ENCODE measurements at places on chromosomes 3 and 15. TPM values are rescaled to one million over a fixed set of nuclear protein-coding genes. Genes with fewer than 3 reads are reported as not detected.

DNA sequence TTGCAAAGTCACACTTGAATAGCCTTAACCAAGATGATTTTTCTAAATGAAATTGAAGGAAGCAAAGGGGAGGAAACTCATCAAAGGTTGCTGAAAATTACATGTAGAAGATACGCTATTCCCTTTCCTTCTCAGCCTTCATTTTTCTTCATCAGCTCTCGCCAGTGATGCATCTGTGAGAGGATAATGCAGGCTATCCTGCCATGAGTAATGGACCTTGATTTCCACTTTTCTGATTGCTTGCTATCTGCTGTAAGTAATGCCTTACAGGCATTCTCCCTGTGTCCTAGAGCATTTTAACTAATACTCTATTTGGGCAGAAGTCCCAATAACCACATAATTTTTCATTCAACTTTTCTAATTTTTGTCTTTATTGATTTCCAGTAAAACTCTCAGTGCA is 162.6 kb downstream of the BBX start:
- no peaks in the 10 kb centered on the region for H3K4me1 ChIP-seq
- no peak for DNase-seq
- H3K36me3 ChIP-seq, result no peaks in the 10 kb centered on the region
- no peak overlapping the region for H3K4me3 ChIP-seq

- H3K27me3 ChIP-seq, result no peaks in the 10 kb centered on the region
- H3K27ac ChIP-seq, result no peak overlapping the region
- no peaks in the 10 kb centered on the region for H3K4me1 ChIP-seq
- peak; percentile 53 for DNase-seq
- no peaks in the 10 kb centered on the region for H3K36me3 ChIP-seq
Observed at GRCh38 chr3:42535981-42536784, 33.7 kb downstream of the VIPR1 start.

- H3K4me3 ChIP-seq, result no peak overlapping the region
- peaks cover 30% of the 10 kb centered on the region for H3K4me1 ChIP-seq
- peak; percentile 93 for DNase-seq
- no peaks in the 10 kb centered on the region for H3K36me3 ChIP-seq
Observed at GRCh38 chr3:12155828-12156227, 2.9 kb downstream of the TIMP4 start.

DNA sequence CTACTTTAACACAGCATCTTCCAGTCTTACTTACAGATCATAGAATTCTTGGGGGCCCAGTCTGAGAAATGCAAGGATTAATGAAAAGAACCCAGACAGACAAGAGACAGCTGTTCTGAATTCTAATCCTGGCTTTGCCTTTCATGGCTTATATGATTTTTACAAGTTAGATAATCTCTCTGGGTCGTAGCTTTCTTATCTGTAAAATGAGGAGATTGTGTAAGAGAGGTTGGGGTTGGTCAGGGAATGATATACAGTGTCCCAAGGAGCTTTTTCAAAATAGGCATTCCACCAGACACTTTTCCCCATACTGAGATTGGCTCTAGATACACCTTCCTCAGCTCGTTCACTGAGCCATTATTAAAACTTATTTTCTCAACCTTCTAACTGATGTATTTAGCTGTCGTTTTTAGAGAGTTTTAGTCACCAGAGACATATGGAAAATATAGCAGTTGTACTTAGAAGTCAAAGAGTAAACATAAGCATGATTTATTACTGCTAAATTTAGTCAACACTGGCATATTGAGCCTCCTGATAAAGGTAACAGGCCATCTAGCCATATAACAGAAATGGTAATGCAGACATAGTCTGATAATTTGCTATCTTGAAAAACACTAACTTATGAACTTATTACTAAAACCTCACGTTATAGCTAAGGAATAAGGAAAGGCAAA is 163.0 kb upstream of the MLF1 start:
- H3K27me3 ChIP-seq, result no peaks in the 10 kb centered on the region
- no peak overlapping the region for H3K4me3 ChIP-seq
- H3K36me3 ChIP-seq, result no peaks in the 10 kb centered on the region

- H3K27ac ChIP-seq, result no peak overlapping the region
- DNase-seq, result no peak
- no peaks in the 10 kb centered on the region for H3K36me3 ChIP-seq
- H3K4me3 ChIP-seq, result no peak overlapping the region
- no peaks in the 10 kb centered on the region for H3K27me3 ChIP-seq
- H3K4me1 ChIP-seq, result no peaks in the 10 kb centered on the region
Observed at GRCh38 chr15:66229790-66230465, 23.6 kb downstream of the MEGF11 start.

DNA sequence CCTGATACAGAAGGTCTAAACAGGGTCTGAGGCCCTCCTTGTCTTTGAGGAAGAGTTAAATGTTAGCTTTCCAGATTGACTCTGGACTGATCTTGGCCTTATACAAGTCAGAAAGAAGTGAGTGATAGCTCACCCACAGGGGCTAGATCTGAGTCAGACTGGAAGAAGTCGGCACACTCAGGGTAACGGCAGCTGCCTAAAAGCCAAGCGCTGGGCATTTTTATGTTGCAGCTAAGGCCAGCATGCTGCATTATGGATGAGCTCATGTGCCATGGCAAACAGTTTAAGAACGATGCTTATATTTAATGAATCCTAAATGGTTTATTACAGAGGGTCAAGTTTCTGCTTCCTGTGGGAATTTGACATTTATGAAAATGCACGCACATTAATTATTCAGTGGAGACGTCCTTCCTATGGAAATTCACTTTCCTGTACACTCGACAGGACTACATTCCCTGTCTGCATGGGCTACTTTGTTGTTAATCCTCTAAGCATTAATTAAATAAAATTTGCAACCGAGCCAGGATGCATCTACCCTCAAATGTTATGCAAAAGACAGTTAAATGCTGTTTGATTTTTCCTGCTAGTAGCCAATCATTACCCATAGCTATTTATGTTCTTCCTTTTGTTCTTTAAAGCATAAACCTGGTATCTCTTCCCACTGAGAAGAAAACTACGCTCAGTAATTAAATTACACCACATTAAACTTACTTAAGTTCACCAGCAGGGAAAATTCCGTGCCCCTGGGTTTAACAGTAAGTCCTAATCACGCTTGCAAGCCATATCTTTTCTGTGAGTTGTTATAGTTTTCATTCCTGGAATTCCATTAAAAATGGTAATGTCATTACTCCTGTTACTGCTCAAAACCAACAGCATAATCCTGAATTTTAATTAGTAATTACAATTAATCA is 762.7 kb upstream of the CFAP20DC start:
- H3K36me3 ChIP-seq, result no peaks in the 10 kb centered on the region
- peaks cover 28% of the 10 kb centered on the region for H3K4me1 ChIP-seq
- no peak overlapping the region for H3K4me3 ChIP-seq
- DNase-seq, result no peak

- H3K27ac ChIP-seq, result no peak overlapping the region
- H3K36me3 ChIP-seq, result no peaks in the 10 kb centered on the region
- DNase-seq, result peak; percentile 25
- no peaks in the 10 kb centered on the region for H3K4me1 ChIP-seq
Observed at GRCh38 chr15:70164156-70164900, 66.6 kb upstream of the TLE3 start.

GRCh38 chr15:59200560-59200959 is 6.1 kb upstream of the LDHAL6B start:
- H3K4me1 ChIP-seq, result peaks cover 16% of the 10 kb centered on the region
- H3K27ac ChIP-seq, result peak overlapping the region; percentile 98
- peaks cover 25% of the 10 kb centered on the region for H3K36me3 ChIP-seq
- DNase-seq, result peak; percentile 50

DNA sequence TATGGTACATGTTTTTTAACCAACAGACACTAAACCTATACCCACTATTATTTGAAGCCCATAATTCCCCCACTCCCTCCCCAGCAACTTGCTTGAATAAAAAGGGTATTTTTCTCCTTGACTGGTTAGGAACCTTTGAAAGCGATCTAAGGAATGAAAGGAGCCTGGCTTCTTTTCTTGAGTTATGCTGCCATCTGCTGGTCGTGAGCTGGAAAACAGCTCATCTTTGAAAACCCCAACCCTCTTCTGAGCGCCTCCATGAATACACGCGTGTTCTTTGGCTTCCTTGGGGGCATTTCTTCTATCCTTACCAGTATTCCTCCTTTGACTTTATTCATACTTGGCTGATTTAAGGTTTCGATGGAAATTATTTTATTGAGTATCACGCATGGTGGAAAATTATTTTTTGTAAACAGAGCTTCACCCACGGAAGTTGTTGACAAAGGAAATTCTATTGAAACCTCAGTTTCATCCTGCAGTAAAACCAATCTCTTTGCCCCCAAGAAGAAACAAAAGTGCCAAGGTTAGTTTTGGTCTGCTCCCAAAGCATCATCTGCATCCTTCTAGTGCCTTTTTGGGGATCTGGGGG is 171.6 kb downstream of the SV2B start:
- no peaks in the 10 kb centered on the region for H3K4me1 ChIP-seq
- H3K36me3 ChIP-seq, result no peaks in the 10 kb centered on the region
- peak; percentile 82 for DNase-seq
- H3K27ac ChIP-seq, result no peak overlapping the region
- peaks cover 18% of the 10 kb centered on the region for H3K27me3 ChIP-seq

DNA sequence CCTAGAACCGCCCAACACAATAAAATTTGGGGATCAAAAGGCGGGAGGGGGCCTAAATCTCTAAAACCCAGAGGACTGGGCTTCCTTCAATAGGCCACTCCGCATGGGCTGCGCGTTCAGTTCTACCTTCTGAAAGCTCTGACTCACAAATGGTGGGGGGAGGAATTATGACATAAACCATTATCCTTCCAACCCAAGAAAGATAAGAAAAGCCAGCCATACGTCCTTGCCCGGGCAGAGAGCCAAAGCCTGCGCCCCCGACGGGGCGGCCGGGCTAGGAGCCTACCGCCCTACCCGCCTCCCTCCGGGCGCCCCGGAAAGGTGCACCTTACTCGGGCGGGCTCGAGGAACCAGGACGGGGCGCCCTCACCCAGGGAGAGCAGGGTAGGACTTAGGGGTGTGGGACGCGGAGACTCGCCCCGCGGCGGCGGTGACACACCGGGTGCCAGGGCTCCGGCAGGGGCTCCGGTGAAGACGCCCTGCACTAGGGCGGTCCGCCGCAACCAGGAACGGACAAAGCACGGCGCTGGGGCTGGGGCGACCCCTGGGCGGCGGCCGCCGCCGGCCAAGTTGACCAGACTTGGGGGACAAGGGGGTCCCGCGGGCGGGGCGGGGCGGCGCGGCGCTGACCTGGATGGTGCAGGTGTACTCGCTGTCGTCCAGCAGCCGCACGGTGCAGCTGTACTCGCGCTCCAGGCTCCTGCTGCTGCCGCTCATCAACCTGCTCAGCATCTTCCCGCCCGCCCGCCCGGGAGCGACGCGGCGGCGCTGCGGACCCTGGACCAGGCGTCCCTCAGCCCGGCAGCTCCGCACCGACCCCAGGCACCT is 534 bp downstream of the FRMD5 start:
- H3K27me3 ChIP-seq, result no peaks in the 10 kb centered on the region
- H3K4me3 ChIP-seq, result peak overlapping the region; percentile 81
- no peaks in the 10 kb centered on the region for H3K36me3 ChIP-seq
- H3K27ac ChIP-seq, result peak overlapping the region; percentile 51
- peak; percentile 79 for DNase-seq
- peaks cover 26% of the 10 kb centered on the region for H3K4me1 ChIP-seq

- no peak overlapping the region for H3K4me3 ChIP-seq
- DNase-seq, result peak; percentile 54
- peaks cover 27% of the 10 kb centered on the region for H3K36me3 ChIP-seq
Observed at GRCh38 chr3:195873971-195874370, 34.4 kb downstream of the TNK2 start.

DNA sequence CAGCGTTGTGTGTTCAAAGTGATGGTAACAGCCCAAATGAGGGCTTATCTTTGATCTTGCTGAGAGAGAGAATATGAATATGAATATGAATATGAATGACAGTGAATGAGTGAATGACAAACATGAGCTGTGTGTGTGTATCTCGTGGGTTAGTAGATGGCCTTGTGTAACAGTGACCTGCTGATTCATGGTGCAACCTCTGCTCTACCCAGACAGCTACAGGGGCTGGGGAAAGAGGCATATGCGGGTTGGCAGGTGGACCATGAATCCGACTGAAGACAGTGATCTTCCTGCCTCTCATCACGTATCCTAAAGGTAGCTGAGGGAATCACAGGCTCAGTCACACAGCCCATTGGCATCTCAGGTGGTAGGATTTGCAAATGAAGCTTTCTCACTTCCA is 58.2 kb downstream of the CHDH start:
- H3K4me1 ChIP-seq, result no peaks in the 10 kb centered on the region
- no peak for DNase-seq

- peaks cover 11% of the 10 kb centered on the region for H3K4me1 ChIP-seq
- no peak for DNase-seq
- H3K27ac ChIP-seq, result no peak overlapping the region
- no peaks in the 10 kb centered on the region for H3K36me3 ChIP-seq
- no peaks in the 10 kb centered on the region for H3K27me3 ChIP-seq
- H3K4me3 ChIP-seq, result no peak overlapping the region
Observed at GRCh38 chr15:62505762-62506161, 340.7 kb upstream of the C2CD4B start.

DNA sequence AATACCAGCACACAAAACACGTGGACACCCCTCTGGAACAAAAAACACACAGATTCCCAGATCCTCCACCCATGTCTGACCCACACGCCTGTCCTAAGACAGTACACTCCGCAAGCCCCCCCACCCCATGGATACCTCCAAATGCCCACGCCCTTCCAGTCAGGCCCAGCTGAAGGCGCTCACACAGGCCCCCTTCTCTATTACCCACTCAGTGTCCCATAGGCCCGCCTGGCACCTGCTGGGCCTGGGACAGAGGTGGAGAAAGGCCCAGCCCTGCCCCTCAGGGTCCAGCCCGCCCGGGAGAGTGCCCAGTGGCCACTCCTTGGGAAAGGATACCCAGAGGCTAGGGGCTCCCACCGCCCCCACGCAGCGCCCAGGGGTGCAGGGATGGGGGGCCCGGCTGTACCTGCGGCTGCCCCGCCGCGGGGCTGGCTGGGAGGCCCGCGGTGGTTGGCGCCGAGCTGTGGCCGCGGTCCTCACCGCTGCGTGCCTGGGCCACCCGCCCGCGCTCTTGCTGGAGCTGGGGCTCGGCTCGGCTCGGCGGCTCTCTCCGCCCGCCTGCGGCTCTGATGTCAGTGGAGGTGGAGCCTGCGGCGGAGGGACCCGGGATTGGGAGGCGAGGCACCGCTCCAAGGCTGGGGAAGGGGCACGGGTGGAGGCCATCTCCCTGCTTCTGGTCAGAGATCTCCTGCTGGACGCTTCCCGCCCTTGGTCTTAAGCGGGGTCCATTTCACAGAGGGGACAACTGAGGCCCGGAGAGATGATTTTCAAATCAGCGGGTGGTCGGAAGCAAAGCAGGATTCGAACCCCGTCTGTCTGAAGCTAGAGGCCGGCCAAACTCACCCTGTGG is at the start of gene CAMK1:
CAMK1 (minus strand) TSS at position 522 of the 850 bp plus-strand sequence. CDS start 2,198 bp downstream, outside the sequence.
- no peaks in the 10 kb centered on the region for H3K36me3 ChIP-seq
- peak within 1 kb of the TSS; percentile 80 for H3K4me3 ChIP-seq
- peaks cover 25% of the 10 kb centered on the region for H3K4me1 ChIP-seq

PATL2 gene
- total RNA-seq, result 0.15 TPM

PLAAT1 gene
- total RNA-seq, result not detected

MYO5C gene
- 16.7 TPM for total RNA-seq

PP2D1 gene
- total RNA-seq, result not detected

TMC3 gene
- not detected for total RNA-seq

DNAH12 gene
- not detected for total RNA-seq

THBS1 gene
- 374 TPM for total RNA-seq

ITIH3 gene
- total RNA-seq, result not detected

TMEM108 gene
- total RNA-seq, result not detected

UBE3A gene
- total RNA-seq, result 59.5 TPM

SIDT1 gene
- 18.4 TPM for total RNA-seq
